ENCODE measurements at places on chromosomes 3 and 15.
A peak's percentile ranks its signal among the peaks of the same experiment; 100 is the strongest.

- DNase-seq, result no peak
These were observed 214.7 kb upstream of the NECTIN3 start for GRCh38 chr3:110856916-110857315.

GRCh38 chr3:23665741-23666140, 140.0 kb upstream of the UBE2E1 start:
- no peak for DNase-seq

DNA sequence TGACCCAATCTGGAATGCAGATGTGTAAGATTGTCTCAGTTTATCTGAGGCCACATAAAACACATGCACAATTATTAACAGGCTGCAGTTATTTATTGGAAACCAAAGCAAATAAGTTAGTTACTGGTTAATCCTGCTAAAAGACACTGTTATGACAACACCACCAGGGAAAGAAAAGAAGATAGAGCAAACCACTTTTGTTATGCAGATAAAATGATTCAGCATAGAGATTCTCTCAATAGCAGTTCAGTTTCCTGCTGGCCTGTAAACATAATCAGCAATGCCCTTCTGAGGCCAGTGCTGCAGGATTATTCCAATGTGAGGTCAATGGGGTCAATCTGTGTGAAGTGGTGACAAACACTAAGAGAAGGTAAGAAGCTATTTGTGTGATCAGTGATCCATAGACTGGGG, 244.4 kb downstream of the ZBTB20 start:
- DNase-seq, result no peak

GRCh38 chr15:46278486-46279090, 643.8 kb downstream of the SQOR start:
- DNase-seq, result no peak

DNA sequence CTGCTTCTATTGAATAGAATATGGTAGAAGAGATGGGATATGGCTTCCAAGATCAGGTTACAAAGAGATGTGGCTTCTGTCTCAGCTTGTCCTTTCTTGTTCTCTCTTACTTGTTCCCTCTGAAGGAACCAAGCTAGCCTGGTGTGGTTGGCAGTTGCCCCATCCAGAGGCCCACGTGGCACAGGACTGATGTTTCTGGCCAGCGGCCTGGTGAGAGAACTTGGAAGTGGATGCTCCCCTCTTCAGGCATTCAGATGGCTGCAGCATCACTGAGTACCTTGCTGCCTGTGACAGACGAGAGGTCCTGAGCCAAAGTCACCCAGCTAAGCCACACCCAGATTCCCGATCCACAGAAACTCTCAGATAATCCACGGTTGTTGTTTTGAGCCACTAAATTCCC, 183.6 kb downstream of the NSMCE3 start:
- DNase-seq, result no peak

DNA sequence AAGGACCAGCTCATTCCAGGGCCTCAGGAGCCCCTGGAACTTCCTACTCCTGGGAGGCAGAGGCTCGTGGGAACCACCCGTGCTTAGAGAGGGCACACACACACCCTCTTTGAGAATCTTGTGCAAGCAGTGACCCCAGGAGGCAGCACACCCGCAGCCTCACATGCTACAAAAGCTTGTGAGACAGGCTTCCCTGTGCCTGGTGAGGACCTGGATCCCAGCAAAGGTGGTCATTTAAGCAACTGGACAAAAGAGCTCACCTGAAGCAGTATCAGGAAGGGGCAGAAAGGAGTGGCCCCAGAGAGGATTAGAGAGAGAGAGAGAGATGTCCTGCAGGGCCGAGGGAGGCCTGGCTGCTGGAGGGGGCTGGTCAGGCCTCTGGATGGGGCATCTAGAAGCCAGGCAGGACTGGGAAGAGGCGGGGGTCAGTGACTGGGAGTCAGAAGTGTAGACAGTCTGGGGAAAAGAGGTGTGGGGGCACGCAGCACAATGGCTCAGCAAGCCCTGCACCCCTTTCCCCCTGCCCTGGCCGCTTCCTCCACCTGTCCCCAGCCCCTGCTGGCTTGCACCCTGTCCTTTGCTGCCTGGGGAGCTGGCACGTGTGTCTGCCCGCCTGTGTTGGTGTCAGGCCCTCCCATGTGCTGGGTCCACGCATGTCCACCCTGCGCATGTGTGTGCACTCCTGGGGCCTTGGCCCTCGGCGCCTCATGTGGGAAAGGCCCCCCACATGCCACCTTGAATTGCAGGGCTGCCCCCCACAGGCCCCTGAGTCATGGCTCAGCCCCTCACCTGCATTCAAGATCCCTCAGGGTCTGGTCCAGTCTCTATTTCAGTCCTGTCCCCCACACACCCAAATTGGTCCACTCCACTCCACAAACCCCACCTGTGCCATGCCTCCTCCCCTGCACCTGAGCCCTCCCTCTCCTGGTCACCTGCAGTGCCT, 36.9 kb downstream of the TSPAN3 start:
- no peak for DNase-seq

GRCh38 chr3:45687828-45688193, 1.4 kb upstream of the SACM1L start:
- no peak for DNase-seq

DNA sequence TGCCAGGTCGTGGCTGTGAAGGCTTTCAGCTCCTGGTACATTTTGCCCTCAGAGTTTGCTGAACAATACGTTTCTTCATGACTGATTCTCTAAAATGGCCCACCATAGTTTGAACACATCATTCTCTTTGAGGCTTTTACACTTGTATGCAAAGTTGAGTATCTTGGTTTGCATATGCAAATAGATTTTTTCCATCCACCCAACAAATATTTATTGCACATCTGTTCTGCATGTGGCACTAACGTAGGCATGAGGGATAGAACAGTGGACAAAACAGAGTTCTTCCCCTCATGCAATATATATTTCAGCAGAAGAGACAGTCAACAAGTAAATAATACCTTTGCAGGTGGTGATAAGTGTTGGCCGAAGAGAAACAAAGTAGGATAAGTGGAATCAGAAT, 55.2 kb downstream of the KAT2B start:
- no peak for DNase-seq

DNA sequence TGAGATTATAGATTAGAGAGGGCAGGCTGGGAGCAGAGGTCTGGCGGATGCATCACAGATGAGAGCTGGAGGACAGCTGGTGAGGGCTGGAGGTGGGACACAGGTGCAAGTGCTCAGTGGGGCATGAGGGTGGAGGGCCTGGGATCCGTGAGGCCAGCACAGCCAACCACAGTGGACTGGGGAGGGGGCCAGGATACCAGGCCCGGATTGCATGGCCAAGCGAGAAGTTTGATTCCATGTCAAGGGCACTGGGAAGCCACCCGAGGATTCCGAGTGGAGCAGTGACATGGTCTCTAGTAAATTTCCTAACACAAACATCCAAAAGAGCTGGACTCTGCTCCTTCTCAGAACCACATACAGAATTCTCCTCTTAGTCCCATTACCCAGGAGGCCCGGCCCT, 44.0 kb upstream of the SLC41A3 start:
- no peak for DNase-seq

DNA sequence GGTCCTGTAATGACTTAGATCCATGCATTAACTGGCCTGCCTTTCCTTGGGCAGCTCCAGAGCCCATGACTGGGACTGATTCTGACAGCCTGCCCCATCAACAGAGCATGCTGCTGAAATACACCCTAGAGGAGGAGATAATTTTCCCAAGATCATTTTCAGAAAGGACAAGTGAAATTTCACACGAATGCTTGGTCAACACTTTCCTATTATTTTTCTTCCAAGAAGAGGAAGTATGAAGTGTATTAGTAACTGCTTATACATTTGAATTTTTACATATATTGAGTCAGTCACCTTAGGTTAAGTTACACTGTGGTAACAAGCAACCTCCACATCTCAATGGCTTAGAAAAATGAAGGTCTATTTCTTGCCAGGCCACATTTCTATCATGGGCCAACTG, 9.7 kb upstream of the NMNAT3 start:
- DNase-seq, result no peak

- no peak for DNase-seq
These were observed 1026.2 kb downstream of the NAALADL2 start for GRCh38 chr3:175885231-175885766.

- no peak for DNase-seq
These were observed 153.6 kb upstream of the BHLHE40 start for GRCh38 chr3:4825436-4826236.

- DNase-seq, result peak; percentile 39
These were observed 43.9 kb downstream of the PPCDC start for GRCh38 chr15:75067123-75067830.

DNA sequence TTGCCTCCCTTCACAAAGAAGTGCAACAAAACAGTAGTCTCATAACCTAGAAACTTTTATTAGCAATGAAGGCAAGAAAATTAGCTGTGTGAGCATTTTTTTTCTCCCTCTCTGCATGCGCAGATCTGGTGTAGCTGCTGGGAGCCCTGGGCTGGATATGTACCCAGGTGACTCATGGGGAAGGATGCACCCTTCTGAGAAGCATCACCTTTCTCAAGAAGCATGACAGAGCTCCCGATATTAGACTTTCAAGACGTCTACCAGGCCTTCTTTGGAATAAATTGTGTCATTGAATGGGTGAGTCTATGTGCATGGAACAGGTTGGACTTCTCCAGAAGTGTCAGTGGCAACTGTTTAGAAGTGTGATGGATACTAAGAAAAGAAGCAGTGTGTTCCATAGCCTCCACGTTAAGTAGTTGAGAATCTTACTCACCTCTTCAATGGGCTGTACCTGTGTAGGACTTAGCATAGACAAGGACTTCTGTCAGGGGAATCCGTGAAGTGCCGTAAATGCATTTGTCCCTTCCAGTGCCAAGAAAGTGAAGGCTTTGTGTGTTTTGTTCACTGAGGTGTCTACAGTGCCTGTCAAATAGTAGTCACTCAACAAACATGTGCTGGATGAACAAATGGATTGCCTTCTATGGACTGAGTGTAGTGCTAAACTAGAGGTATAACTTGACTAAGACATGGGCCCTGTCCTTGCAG, 47.7 kb upstream of the RASGRP1 start:
- DNase-seq, result no peak

GRCh38 chr3:171428321-171428787, 31.9 kb downstream of the TNIK start:
- no peak for DNase-seq

DNA sequence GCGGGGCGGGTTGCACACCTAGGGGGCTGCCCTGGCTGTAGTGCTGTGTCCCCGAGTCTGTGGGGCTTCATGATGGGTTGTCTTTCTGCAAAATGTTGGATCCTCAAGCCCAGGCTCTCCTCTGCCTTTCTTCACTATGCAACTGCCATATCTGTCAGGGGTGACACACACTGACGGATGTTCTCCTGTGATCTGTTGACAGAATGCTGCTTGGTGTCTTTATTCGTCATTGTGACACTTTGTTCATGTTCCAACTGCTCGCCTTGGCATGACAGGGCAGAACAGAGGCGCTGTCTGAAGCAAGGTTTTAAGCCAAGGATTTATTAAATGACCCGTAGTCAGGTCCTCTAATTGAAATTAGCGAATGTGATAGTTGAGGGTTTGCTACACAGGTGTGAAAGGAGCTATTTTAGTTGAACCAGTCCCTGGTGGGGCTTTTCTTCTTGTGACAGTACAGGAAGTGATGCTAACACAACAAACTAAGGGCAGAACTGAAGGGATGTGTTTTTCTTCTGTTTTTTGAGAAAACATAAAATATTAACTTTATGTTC, 173.4 kb downstream of the MCTP2 start:
- no peak for DNase-seq

DNA sequence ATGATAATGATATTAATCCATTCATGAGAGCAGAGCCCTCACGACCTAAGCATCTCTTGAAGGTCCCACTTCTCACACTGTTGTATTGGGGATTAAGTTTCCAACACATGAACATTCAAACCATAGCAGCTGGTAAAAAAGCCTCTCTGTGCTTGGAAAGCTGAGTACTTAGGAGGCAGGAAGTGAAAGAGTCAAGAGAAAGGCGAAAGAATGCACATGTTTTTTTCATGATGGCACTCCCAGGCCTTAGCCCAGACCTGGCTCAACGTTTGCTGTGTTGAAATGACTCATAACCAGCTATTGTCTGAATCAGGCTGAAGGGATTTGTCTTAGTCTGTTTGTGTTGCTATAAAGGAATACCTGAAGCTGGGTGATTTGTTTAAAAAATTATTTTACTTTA, 84.4 kb upstream of the RGMA start:
- no peak for DNase-seq

GRCh38 chr3:196280689-196281440, 6.7 kb downstream of the PCYT1A start:
- no peak for DNase-seq

- DNase-seq, result no peak
These were observed 38.8 kb downstream of the EDC3 start for GRCh38 chr15:74656935-74657535.

- no peak for DNase-seq
These were observed 891.9 kb upstream of the CADM2 start for GRCh38 chr3:84066915-84067314.

- DNase-seq, result no peak
These were observed 815.1 kb downstream of the VGLL3 start for GRCh38 chr3:86175593-86176444.

DNA sequence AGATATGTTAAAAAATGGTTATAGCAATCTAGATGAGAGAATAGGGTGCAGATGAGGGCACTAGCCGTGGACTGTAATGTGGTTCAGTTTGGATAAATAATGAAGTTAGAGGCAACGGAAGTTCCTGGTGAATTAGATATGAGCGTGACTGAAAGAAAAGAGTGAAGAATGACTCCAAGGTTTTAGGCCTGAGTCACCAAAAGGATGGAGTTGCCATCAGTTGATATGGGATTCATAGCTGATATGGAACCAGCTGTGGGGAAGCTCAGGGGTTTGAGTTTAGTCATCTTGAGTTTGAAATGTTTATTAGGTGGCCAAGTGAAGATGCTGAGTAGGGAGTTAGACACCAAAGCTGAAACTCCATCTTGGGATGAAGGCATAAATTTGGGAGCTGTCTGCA, 66.2 kb downstream of the SSR3 start:
- DNase-seq, result peak; percentile 65

DNA sequence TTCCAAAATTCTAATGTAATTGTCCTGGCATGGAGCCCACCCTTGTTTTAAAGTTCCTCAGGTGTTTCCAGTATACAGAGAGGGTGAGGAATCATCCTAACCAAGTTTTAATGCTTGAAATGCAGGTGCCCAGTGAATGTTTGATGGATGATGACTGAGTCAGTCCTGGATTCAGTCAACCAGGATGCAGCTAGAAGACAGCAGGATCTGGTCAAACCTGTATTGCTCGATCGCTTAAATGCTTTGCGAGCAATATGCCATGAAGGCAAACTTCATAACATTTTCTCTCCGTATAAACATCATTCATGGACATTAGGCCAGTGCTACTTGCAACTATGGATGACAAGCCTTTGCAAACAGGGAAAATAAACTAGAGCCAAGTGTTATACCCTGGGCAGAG, 591.2 kb downstream of the RSL24D1 start:
- DNase-seq, result no peak
